Smooth muscle cell of the brain vasculature (primary cell): ENCODE measurements at places on chromosomes 6 and 20.

- DNase-seq, result no peak
Measured at GRCh38 chr6:30097902-30098768, 14.8 kb downstream of the TRIM31 start.

DNA sequence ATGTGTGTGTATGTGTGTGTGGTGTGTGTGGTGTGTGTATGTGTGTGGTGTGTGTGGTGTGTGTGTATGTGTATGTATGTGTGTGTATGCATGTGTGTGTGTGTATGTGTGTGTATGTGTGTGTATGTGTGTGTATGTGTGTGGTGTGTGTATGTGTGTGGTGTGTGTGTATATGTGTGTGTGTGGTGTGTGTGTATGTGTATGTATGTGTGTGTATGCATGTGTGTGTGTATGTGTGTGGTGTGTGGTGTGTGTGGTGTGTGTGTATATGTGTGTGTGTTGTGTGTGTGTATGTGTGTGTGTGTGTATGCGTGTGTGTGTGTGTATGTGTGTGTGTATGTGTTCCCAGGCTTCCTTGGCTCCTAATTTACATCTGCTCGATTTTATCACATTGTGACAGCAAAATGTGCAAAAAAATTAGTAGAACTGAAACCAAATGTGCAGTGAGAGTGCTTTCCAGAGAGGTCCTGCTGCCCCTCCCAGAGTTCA is 234.5 kb downstream of the BMP7 start:
- DNase-seq, result no peak

DNA sequence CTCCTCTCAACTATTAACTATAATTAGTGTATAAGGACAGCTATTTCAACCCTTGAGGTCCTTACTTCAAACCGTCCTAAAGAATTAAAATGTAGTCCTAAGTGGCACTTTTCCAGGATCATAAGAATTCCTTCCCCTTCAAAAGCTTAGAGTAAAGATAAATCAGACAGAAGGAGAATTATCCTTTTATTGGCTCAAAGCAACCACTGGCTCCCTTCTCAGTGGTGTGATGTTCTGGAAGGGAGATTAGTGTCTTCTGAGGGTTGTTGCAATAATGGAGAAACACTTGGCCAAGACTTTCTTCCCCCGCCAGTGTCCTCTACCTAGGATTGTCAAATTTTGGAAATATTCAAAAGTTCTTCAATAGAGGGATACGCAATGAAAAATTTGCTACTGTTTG is 89.1 kb upstream of the PLEKHG1 start:
- DNase-seq, result no peak

DNA sequence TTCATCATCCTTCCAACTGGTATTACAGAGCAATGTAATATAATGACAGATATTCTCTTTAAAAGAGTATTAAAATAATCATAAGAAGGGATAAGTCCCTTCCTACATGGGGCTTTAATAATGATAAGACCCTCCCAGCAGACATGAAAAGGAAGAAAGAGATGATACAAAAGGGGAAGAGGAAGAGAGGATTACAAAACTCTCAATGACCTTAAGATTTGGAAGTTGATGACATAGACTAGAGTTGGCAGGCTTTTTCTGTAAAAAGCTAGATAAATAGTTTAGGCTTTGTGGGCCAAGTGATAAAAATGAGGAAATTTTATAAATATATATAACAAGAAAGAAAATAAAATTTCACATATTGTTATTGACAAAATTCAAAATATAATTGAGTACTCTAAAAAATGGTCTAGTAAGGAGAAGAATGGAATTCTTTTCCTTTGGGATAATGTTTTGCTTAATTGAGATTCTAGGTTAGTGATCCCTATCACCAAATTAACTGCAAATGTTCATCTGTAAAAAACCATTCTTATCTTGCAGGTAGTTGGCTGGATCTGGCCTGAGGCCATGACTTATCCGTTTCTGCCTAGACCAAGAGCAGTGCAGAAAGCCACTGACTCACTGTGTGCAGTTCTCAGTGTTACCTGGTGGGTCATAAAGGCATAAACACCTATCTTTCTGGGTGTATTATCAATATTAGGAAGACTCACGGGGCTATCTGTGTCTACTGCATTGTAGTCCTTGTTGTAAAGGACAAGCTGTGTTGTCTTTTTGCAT is 11.0 kb downstream of the RIPOR2 start:
- no peak for DNase-seq

GRCh38 chr6:116073765-116074440 is 13.2 kb upstream of the FRK start:
- DNase-seq, result no peak

DNA sequence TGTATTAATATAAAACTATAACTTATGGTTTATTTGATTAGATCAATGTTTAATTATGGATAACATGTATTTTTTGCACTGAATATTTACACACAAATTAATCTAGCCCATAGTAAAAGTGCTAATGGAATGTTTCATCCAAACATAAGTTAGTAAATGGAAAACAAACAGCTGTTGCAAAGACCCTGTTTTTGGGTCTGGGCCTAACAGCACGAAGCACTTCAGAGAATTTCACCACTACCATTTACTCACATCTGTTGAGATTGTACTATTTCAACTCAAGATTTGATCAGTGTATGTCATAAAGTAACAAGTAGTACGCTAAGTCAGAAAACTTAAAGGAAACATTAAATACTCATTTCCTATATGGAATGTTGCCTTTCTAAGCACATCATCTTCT is 359.6 kb downstream of the LAMA2 start:
- no peak for DNase-seq

GRCh38 chr6:163732479-163732878 is 318.0 kb downstream of the QKI start:
- no peak for DNase-seq

DNA sequence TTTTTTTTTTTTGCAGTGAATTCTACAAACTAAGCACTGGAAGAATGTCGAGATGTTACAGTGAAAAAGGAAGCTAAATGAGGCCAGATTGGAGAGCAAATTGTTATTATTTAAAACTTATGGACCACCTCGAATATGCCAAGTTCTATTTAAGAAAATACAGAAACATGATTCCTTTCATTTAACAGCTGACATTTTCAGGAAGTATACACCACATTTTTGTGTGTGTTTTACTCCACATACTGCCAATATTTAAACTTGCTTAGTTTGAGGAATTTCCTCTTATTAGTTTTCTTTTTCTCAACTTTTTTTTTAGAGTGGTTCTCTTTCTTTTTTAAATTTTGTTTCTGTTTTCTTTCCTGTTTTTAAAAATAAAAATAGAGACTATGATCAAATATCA is 37.0 kb upstream of the GCLC start:
- DNase-seq, result no peak

- no peak for DNase-seq
Measured at GRCh38 chr20:39429726-39430125, 467.6 kb downstream of the DHX35 start.

DNA sequence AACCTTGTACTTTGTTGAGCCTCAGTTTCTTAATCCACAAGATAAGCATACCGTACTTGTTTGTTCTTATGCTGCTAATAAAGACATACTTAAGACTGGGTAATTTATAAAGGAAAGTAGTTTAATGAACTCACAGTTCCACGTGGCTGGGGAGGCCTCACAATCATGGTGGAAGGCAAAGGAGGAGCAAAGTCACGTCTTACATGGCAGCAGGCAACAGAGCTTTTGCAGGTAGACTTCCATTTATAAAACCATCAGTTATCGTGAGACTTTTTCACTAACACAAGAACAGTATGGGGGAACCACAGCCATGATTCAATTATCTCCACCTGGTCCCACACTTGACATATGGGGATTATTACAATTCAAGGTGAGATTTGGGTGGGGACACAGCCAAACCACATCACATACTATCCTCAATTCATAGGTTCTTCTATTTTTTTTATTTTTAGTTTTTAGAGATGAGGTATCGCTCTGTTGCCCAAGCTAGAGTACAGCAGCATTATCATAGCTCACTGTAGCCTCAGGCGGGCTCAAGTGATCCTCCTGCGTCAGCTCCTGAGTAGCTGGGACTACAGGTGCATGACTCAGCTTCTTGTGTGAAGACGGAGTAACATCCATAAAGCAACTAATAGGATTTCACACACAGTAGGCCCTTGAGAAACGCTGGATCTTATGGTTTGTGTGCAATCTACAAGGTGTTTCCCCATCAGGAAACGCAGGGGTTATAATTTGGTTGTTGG is 76.7 kb upstream of the IYD start:
- DNase-seq, result no peak

DNA sequence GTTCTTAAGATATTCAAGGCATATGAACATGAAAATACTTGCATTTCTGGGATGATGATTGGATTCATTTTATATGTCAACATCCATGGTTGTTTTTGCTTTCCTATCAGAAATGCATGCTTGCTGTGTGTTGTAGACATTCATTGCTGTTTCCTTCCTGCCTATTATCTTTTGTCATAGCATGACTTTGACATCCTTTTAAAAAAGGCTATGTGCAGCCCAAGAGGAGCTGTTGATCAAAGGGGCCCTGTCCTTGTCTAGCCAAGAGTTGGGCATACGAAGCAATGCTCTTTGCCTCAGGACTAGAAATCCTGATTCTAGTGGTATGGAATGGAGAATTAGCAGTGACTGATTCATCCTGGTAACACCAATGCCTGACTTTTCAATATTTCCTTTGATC is 143.1 kb downstream of the RNF144B start:
- no peak for DNase-seq

DNA sequence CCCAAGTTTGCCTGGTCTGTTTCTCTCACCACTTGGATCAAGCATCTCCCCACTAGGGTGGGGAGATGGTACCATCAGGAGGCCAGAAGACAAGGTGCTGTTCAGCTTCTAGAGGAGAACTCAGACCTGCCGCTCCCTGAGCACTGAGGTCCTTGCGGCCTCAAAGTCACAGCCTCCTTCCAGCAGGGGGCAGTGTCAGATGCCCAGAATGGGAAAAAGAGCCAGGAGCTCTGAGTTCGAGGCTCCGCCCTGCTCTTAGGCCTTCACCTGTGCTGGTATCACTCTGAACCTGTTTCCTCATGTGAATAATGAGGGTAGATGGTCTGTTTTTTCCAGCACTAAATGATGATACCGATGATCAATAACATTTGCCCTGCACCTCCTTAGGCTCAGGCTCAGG is 68.7 kb downstream of the TOX2 start:
- no peak for DNase-seq

GRCh38 chr6:112362027-112362795 is 15.1 kb downstream of the RFPL4B start:
- DNase-seq, result no peak

DNA sequence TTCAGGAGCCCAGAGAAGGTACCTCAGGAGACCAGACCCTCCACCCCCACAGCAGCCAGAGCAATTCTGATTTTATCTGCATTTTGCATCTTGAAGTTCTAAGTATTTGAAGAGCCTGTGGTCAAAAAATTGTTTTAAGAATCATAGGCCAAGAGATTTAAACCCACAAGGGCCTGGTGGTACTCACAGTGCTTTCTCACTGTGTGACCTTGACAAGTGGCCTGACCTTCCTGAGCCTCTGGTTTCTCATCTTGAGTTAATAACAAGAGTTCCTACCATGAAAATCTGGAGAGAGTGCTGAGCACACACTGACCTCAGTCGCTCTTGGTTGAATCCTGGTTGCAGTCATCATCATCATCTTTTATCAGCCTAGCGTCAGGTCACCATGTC is 45.4 kb upstream of the ID1 start:
- DNase-seq, result no peak

DNA sequence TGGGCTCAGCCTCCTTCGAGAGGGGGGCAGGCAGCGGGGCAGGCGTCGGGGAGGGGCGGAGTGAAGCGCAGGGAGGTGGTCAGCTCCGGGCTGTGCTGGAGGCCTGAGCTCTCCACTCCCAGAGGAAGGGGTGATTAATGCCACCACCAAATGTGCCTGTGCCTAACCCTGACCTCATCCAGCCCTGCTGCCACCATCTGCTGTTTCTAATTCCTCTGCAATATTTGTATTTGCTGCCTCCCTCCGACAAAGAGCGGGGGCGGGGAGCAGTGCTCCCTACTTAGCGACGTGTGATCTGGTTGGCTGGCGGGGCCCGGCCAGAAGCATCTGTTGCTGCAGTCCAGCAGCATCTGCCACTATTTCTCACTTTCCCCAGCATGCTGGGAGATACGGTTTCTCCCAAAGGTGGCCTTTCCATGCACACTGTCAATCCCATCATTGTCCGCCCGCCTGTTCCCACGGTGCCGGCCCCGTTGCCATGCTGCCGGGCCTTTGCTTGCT is 47.0 kb downstream of the DLL1 start:
- DNase-seq, result no peak

- DNase-seq, result no peak
Measured at GRCh38 chr6:136782021-136782770, 10.1 kb downstream of the MAP3K5 start.

- DNase-seq, result no peak
Measured at GRCh38 chr20:34886122-34886521, 9.7 kb downstream of the ACSS2 start.

DNA sequence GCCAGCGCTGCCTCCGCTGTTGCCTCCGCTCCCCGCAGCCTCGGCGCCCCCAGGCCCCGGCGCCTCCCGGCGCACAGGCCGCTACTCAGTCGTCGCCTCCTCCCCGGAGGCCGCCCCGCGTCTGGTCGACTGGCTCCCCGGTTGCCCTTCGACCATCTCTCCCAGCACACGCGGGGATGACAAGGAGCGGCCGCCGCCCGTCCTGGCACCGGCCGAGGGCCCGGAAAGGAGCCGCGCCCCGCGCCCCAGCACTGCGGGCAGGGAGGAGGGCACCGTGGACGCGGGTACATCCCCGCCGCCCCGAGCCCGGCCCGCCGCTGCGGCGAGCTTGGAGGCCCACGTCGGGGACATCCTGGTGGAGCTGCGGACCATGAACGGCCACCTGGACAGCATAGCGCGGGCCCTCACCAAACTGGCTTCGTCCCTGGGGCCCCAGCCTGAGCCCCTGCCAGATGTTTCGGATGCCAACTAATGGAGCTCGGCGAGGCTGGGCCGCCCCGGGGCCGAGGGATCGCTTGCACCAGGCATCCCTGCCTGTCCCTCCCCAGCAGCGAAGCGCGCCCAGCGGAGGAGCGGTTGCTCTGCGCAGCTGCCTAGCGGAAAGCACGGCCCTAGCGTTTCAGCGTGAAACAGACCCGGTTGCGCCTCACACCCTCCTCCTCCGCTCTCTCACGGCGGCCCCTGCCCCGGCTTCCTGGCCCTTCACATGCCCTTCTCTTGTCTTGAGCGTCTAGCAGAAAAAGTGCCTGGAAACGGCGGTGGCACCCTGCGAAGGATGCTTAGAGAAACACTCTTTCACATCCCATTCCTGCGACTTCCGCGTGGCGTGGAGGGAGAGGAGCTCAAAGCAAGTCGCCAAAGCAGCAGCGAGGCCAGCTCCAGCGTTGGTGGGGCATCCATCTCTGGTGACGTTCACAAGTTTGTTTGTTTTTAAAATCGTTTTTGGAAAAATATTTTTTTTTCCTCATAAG is 285.8 kb upstream of the SUPT3H start:
- no peak for DNase-seq

- no peak for DNase-seq
Measured at GRCh38 chr20:48983423-48984400, 62.2 kb downstream of the ARFGEF2 start.
